ENCODE measurements at places on chromosomes 1 and 21.

DNA sequence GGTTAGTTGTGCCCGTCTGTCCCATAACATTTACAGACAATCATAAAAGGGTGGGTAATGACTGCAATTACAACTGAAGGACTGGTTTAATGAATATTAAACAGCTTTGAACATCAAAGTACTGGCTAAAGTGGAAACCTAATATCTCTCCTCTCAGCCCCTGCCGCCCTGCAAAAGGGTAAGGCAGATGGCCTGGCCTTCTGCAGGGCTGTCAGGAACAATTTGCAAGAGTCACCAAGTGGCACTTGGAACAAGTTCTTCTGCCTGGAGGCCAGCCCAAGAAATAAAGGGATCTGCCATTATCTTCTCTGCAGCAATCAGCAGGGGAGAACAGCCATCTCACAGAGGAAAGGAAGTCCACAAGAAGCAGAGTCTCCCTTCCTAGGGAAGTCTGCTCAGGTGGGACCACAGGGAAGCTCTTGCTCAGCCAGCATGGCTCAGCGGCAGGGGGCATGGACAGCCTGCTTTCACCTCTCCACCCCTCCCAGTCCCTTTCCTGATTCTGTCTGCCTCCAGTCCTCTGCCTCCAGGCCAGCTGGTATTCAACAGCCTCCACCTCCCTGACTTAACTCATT is 96.1 kb downstream of the TRABD2B start:
- DNase-seq: no peak

GRCh38 chr1:246678816-246679793 is 45.1 kb upstream of the SCCPDH start:
- DNase-seq: no peak

DNA sequence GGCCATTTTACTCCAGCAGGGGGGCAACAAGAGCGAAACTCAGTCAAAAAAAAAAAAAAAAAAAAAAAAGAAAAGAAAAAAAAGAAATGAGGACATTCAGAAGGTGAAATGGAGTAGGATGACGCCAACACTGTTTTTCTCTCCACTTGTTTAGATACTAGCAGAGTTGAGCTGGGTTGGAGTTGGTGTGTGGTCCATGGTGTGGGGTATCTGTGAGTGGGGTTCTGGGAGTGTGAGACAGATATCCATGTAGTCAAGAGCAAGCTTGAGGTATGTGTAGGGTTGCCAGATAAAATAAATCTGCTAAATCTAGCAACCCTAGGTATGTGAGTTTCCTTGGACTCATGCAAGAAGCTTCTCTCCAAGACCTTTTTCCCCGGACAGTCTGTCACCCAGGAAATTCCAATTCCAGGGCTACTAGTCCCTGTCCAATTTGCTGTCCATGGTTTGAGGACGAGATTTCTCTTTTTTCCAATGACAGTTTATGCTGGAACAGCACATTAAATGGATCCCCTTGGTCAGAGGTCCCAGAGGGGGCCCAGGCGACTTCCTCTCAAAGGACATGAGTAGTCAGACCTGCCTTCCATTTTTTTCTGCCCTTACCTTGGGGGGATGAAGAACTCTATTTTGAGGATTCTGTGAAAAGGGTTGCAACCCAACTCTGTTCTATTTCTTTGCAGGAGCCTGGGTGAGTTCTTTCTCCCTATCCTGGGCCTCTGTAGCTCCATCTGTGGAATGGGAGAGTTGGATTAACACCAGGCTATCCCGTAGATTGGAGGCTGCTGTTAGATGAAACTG is 2.1 kb upstream of the FOXD2 start:
- no peak for DNase-seq

DNA sequence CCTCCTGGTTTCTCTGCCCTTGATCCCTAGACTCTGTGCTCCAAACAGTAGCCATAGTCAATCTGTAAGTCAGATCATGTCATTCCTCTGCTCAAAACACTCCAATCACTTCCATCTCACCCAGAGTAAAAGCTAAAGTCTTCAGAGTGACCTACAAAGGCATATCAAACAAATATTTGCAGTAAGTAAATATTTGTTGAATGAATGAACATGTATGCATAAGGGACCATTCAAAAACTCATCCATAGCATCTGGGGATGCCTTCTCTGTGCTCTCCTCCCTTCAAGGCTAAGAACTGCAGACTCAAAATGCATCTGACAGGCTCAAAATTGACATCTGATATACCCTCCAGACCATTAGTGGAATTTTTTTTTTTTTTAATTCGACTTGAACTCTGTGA is 18.1 kb upstream of the AK5 start:
- DNase-seq: no peak

- no peak for DNase-seq
Observed at GRCh38 chr21:28776251-28776650, 216.4 kb downstream of the LTN1 start.

GRCh38 chr1:115190540-115191170 is 101.4 kb upstream of the TSPAN2 start:
- no peak for DNase-seq

- no peak for DNase-seq
Observed at GRCh38 chr1:174217787-174218574, 58.7 kb downstream of the RABGAP1L start.

DNA sequence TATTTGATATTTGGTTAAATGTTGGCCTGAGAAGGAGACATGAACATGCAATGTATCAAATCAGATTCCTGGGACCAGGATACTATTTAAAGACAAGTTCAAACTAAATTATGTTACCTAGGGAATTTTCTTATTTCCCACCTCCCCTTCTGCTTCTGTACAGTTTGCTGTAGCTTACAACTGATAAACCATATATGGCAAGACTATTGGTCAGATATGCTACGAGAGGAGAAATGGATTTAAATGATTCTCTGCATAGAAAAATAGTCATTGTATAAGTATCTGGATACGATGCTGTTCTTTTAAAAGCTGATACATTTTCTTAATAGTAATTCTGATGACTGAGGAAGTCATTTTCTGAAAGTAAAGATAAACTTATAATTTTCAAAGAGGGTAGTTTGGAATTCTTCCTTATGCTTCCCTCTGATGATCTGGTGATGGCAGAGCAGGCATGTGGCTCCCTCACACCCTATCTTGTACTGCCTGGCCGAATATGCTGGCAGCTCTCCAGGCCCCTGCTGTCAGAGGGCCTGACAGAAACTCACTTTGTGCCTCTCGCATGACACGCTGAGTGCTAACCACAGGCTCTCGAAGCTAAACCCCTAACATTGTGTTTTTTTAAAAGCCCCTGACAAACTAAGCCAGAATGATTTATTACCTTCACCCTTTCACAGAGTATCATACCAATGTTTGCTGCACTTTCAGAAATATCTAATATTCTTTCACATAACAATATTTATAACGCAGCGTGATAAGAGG is 19.4 kb downstream of the RRP15 start:
- no peak for DNase-seq

DNA sequence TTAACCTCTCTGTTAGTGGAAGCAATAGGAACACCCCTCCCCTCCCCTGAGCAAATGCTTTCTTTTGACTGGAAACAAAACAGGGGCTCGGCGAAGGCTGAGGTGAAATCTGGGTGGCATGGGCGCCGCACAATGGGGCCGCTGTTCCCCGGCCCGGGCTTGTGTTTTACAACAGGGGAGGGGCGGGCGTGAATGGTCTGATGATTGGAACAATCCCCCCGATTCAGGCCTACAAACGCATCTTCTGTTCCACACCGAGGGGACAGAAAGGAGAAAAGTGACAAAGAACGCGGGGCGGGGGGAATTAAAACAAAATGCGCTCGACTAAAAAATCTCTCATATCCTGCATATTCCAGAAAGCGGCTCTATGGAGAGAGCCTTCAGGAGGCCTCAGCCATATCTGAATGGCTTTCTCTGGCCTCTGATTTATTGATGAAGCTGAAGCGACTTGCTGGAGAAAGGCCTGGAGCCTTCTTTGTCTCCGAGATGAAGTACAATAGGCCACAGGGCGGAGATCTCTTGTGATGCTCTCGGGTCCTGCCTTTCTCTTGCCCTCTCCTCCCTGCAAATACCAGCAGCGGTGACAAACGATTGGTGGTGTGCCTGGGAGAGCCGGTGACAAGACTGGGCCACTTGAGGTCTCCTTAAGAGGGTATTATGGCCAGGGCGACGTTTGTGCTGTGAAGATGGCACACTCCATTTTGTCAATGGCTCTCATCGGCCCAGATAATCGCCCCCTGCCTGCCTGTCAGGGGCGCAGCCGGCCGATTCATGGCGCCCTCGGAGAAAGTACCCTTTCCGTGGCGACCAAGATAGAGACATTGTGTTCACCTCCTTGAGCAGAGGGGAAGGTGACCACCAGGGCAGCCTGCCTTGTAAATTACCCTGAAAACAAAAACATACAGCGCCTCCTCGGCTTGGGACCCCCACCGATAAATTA is 47.1 kb upstream of the OLIG2 start:
- DNase-seq: no peak

DNA sequence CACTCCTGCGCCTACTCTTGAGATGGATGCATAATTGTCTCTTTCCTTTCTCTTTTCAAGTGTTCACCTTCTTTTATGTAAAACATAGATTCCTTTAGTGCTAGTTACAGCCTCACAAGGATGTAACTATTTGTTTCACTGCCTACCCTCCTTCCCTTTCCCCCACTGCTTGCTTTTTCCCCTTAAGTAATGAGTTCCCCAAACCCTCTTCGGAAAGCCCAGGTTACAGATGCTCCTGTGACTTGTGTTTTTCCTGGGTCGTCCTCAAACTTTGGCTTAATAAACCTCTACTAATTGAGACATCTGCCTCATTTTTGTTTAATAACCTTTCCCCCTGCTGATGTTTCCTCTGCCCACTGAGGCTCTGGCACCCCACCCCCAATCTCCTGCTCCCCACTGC is 39.2 kb downstream of the C21orf91 start:
- no peak for DNase-seq

DNA sequence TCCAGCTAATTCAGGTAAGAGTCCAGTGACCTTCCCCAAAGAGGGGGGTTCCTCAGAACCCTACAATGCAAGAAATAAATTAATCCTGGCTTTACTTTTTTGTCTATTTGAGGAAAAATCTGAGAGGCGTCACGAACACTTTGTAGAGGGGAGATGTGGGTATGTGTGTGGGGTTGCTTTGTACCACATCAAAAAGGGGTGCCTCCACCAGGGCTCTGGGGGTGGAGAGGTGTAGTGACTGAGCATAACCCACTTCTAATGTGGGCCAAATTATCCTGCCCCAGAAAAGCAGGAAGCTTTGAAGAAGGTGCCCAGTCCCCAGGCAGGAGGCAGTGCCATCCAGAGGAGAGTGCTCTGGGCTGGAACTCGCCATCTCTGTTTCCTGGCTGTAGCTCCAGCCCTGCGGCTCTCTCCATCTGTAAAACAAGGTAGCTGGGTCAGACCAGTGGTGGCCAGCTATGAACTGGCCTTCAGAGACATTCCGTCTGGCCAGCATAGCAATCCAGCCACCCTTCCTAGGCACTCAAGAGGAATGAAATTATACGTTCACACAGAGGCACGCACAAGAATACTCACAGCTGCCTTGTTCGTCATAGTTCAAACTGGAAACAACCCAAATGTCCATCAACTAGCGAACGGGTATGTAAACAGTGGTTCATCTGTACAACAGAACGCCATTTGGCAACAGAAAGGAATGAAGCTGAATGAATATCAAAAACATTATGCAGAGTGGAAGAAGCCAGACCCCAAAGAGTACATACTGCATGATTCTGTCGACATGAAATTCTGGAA is 45.4 kb upstream of the TNFRSF1B start:
- no peak for DNase-seq

DNA sequence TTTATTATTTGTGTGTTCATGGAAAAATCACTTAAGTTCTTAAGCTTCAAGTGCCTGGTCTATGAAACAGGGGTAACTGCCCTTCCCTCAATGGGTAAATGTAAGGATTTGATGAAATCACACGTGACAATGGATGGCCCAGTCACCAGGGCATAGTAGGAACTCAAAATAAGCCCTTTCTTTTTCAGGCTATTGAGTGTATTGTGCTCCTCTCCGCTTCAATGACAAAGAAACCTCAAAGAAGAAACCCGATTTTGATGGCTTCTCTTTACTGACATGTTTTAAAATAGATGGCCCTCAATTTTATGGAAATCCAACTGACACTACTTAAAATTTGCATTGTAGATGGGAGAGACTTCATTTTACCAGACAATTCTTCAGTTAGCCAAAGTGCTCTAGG is 543.5 kb downstream of the OMA1 start:
- no peak for DNase-seq

GRCh38 chr1:221655766-221656305 is 86.1 kb downstream of the DUSP10 start:
- no peak for DNase-seq

DNA sequence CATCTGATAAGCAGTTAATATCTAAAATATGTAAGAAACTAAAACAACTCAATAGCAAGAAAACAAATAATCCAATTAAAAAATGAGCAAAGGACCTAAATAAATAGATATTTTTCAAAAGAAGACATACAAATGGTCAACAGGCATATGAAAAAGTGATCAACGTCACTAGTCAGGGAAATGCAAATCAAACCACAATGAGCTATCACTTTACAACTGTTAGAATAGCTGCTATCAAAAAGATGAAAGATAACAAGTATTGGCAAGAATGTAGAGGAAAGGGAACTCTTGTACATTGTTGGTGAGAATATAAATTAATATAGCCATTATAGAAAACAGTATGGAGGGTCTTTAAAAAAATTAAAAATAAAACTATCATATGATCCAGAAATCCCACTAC is 40.7 kb upstream of the NEK7 start:
- DNase-seq: no peak

GRCh38 chr21:41648591-41649031 is 118.2 kb downstream of the RIPK4 start:
- DNase-seq: no peak

DNA sequence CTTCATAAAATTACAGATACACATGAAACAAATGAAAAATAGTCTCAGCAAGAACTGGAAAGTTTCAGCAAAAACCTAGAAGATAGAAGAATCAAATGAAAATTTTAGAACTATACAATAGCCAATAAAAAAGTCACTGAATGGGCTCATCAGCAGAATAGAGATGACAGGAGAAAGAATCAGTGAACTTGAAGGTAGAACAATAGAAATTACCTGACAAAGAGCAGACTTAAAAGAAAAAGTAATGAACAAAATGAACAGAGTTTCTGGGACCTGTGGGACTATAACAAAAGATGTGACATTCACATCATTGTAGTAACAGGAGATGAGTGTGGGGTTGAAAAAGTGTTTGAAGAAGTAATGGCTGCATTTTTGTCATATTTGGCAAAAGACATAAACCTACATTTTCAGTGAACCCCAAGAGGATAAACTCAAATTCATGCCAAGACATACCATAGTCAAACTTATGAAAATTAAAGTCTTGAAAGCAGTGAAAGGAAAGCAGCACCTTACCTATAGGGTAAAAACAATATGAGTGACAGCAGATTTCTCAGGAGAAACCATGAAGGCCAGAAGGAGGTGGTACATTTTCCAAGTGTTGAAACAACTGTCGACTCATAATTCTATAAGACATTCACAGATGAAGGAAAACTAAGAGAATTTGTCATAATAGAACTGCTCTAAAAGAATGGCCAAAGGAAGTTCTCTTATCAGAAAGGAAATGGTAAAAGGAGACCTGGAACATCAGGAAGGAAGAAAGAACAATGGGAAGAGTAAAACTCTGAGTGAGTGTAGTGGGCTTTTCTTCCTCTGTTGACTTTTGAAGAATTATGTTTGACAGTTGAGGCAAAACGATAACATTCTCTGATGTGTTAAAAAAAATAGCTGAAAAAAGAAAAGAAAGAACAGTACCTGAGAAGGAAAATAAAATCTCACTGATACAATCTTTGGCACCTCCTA is 23.5 kb downstream of the NTPCR start:
- DNase-seq: no peak
